Stimulated activated CD4-positive, alpha-beta T cell treated with anti-CD3 and anti-CD28 coated beads, TNF-alpha, amount 100 ng/mL, for 1 hour (primary cell): ENCODE measurements at places on chromosomes 16 and 17.

GRCh38 chr16:11507991-11508390 lies 78.7 kb downstream of the LITAF start:
- no peak for DNase-seq

DNA sequence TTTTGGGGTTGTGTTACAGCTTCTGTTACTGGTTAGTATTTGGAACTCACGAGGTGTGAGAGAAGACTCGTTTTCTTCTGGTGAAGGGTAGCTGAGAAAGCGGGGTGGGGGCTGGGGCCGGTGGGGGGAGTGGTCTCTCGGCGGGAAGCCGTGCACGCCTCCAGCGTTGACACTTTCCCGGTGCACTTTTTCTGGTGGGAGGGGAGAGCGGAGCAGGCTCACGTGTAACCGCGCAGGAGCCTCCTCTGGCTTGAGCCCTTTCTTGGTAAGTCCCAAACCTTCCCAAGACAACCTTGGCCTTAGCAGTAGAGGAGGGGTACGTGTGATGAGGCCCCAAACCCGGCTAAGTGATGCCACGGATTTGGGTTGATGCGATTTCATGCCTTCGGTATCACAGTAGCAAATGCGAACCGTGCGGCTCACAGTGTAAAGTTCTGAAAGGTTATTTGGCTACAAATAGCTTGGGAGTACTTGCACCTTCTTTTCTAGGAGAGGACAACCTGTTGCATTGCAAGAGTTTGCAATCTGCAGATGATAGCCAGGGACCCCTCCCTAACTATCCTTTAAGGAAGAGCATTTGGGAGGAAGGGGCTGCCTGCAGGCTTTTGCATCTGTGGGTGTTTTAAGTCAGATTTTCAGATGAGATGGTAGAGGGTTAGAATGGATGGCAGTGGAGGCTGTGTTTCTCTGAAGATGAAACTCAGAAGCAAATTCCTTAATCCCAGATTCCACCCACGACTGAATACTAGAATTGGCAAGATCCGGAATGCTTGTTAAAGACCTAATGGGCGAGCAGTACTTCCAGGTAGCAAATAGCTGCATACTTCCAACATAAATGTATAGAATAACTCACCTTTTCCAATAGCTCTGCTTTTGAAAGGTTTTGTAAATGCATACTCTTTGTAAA lies 1.5 kb downstream of the HLF start:
- no peak for DNase-seq

DNA sequence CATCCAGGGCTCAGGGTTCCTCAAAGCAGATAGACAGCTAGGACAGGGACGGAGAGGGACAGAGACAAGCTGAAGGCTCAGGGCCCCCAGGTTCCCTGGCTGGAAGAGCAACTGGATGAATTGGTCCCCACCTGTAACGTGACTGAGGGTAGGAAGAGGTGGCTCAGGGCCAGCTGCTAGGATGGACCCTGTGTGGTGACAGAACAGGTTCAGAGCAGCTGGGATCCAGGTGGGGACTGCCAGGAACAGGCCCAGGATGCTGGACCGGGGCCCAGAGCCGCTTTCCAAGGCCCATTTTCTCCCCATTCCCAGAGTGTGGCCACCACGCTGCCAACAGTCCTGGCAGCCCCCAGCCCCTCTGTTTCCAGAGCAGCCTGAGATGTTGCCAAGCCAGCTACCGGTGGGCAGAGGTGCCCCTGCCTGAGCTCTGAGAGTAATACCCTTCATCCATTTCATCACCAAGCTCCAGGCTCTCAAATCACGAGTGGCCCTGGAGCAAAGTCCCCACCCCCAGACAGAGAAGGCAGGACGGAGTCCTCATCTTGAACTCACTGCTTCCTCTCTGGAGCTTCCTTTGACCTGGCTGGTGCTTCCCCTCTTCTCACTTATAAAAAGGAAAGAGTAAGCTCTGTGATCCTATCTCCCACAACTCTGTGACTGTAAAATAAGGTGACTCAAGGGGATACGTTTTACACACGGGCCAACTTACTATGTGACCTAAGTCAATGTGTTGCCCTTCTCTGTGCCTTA lies 79.6 kb downstream of the TMEM132E start:
- no peak for DNase-seq

GRCh38 chr17:51147650-51148049 lies 5.7 kb upstream of the NME1 start:
- DNase-seq: no peak

- no peak for DNase-seq
Observed at GRCh38 chr17:82593590-82594087, 54.6 kb downstream of the WDR45B start.

- no peak for DNase-seq
Observed at GRCh38 chr16:62201911-62202310, 165.7 kb upstream of the CDH8 start.

GRCh38 chr16:1911467-1912214 lies 6.6 kb downstream of the HS3ST6 start:
- no peak for DNase-seq

DNA sequence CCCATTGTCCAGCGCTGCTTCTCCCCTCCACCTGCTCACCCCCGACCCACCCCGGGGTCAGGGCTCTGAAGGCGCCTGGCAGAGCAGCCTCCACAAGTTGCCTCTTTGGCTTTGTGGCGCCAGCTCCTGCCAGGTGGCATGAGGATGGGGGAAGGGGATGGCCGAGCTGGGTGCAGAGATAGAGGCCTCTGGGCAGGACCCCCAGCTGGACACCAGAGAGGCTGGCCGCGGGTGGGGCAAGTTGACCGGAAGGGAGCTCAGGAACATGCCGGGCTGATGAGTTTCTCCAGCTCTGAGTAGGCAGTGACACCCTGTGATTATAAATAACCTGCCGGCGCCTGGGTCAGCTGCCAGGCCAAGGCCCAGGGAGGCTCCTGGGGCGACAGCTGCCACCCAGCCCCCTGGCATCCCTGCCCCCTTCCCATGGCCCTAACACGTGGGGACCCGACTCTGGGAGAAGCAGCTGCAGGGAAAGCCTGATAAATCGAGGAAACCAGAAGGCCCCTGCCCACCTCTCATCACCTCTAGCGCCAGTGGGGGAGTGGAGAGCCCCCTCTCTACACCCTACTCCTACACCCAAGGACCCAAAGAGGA lies 729 bp downstream of the P2RX5 start:
- DNase-seq: no peak

DNA sequence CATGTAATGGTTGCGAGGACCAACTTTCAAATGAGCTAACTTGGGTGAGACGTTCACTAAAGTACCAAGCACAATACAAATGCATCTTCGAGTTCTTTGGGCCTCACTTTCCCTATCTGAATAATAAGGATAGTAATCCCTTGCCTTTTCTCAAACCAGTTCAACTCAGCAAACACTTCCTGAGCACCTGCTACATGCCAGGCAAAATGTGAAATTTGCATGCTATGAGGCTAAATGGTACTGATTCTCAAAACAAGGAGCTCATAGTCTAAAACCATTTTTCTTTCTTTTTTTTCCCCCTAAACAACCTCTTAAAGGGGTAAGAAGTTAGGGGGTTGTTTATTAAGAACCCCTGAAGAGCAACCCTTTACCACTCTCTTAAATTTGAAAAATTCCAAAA lies 101.4 kb upstream of the HLF start:
- DNase-seq: no peak

GRCh38 chr17:51650772-51651171 lies 390.4 kb downstream of the UTP18 start:
- DNase-seq: no peak

GRCh38 chr17:39709319-39709997 lies 9.6 kb downstream of the ERBB2 start:
- DNase-seq: no peak

DNA sequence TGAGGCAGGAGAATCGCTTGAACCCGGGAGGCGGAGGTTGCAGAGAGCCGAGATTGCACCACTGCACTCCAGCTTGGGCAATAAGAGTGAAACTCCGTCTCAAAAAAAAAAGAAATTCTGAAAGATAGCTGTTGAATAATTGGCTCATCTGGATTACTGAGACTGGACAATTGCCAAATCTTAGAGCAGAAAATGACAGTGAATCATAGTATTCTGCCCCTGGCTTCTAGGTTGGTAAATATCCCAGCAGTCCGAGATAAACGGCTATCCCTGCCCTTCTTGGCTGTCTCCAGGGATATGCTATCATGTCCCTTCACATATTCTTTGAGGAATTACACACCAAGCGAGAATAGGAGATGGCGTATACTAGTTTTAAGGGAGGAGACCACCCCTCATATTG lies 35.5 kb upstream of the METTL16 start:
- no peak for DNase-seq

DNA sequence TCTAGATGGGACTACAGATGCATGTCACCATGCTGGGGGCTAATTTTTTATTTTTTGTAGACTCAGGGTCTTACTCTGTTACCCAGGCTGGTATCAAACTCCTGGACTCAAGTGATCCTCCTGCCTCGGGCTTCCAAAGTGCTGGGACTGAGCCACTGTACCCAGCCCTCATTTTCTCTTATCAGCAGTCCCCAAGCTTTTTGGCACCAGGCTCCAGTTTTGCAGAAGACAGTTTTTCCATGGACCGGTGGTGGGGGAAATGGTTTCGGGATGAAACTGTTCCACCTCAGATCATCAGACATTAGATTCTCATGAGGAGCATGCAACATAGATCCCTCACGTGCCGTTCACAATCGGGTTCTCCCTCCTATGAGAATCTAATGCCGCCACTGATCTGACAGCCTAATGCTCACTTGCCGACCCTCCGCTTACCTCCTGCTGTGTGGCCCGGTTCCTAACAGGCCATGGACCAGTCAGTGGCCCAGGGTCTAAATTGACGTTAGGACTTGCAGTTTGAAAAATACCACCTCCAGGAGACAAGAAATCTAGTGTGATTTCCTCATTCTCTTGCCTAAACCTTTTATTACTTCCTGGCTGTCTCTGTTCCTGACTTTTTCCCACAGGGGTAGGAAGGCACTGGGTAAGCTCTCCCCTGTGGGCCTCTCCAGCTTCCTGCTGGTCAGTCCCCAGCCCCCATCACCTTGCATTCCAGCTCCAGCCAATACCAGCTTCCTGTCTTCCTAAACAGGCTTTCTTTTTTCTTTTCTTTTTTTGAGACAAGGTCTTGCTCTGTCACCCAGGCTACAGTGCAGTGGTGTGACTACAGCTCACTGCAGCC lies 9.3 kb upstream of the CNP start:
- no peak for DNase-seq

- no peak for DNase-seq
Observed at GRCh38 chr16:67750466-67750865, 31.4 kb upstream of the GFOD2 start.

- DNase-seq: no peak
Observed at GRCh38 chr16:67311607-67312488, 14.7 kb downstream of the KCTD19 start.

DNA sequence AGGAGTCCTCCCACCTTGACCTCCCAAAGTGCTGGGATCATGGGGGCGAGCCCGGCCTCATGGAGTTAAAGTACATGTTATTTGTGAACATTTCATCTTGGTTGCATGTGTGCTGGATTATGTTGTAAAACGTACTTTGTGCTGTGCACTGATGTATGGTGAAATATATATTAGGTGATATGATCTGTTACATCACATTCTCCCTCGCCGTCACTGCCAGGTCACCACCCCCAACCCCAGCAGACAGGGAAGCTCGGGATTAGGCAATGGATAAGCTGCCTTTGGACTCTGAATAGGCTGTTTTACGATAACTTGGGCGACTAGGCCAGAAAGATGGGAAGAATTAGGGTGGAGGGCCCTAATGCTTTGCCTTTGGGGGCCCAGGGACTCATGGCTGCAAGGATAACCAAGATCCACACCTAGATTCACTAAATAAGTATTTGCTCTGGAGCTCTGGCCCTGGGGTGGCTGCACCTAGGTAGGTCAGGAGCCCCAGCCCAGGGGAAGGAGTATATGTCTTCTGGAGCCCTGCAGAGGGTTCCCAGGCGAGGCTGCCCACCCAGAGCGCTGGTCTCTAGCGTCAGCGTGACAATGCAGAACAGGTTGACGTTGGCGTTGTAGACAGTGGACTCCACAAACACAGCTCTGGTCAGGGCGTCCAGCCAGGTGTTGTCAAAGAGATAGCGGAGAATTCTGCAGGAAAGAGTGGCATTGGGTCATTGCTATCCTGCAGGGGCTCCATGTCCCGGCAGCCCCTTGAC lies 27.1 kb upstream of the GCSH start:
- no peak for DNase-seq

DNA sequence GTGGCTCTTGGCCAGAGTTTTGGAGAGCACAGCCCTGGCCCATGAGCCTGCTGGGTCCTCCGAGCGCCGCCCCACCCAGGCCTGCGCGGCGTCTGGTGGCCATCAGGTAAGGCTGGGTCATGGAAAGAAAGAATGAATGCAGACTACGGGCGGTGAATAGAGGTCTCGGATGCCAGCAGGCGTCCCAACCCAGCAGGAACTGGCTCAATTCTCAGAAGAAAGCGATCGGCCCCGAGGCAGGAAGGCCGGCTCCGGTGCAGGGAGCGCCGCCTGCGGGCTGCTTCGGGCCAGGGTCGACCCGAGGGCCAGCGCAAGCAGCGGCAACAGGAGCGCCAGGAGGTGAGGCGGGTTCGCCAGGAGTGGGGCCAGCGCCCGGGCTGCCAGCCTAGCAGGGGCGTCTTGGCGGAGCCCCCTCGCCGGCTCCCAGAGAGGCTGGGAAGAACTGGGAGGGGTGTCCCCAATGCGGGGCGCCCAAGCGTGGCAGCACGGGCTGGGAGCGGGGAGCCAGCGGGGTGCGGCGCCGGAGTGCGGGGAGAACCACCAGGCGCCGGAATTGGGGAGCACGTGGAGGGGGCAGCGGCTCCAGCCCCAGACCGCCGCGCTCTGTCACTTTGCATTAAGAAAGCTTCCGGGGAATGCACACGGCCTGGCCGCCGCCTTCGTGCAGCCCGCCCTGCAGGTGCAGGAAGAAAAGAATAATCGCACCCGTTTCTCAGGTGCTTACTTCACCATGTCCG lies 7.1 kb upstream of the TMC5 start:
- no peak for DNase-seq

DNA sequence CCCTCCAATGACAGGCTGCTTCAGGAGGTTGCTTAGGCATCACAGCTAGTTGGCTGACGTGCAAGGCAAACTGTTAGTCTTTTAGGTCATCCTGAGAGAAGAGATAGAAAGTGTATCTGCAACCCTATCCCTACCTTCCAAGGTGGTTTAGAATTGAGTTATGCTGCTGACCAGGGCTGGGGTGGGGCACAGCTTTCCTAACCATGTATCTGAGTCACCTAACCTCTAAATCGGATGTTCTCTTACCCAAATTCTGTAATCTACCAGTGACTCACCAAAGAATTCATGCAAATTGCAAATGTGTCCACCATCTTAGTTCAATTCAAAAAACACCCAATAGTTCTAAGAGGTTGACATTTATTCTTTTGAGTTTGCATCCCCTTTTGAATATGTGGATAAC lies 107.2 kb upstream of the DYNLRB2 start:
- DNase-seq: no peak

- DNase-seq: no peak
Observed at GRCh38 chr16:13779676-13780075, 140.3 kb upstream of the ERCC4 start.
